ENCODE measurements at places on chromosomes 4 and X.

- no peak for DNase-seq
Measured at GRCh38 chr4:152992466-152992865, 56.3 kb downstream of the FHDC1 start.

- DNase-seq, result no peak
Measured at GRCh38 chr4:175988511-175988910, 77.1 kb upstream of the WDR17 start.

GRCh38 chr4:15339737-15340136, 88.1 kb upstream of the C1QTNF7 start:
- no peak for DNase-seq

GRCh38 chr4:137749466-137749865, 217.2 kb upstream of the PCDH18 start:
- DNase-seq, result no peak

DNA sequence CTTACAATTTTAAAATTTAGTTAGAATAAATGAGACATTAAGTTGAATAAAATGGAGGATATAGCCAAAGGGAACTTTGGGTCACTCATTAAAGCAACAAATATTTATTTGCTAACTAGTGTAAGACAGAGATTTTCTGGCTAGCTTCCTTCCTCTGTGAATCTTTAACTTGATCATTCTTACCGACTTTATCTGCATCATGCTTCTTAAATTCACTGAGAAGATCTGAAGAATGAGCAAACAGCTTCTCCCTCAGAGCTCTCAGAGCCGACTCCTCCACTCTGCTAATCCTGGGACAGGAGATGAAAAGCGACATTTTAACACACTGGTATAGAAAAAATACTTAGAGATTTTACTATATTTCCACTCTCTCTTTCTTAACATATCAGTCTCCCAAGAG, 35.1 kb downstream of the PPEF2 start:
- no peak for DNase-seq

DNA sequence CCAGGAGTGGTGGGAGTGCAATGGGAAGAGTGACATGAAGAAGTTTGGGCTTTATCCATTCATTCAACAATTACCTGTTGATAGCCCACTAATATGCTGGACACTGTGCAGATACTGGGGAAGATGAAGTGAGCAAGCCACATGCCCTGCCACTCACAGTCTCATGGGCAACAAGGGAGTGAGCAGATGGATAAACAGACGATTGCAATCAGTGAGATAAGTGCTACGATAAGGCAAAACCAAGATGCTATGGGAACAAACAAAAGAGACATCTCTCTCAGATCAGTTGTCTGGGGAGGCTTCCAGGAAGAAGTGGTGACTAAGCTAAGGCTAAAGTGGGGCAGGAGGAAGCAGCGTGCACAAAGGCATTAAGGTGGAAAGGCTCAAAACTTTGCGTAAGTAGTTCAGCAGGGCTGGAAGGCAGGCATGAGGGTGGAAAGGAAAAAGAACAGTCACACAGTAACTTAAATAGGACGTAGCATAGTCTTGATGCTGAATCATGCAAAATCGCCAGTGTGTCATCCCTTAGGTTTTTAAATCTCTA, 31.7 kb downstream of the GAB3 start:
- DNase-seq, result no peak

- DNase-seq, result no peak
Measured at GRCh38 chr4:5785806-5786680, 75.0 kb downstream of the EVC start.

DNA sequence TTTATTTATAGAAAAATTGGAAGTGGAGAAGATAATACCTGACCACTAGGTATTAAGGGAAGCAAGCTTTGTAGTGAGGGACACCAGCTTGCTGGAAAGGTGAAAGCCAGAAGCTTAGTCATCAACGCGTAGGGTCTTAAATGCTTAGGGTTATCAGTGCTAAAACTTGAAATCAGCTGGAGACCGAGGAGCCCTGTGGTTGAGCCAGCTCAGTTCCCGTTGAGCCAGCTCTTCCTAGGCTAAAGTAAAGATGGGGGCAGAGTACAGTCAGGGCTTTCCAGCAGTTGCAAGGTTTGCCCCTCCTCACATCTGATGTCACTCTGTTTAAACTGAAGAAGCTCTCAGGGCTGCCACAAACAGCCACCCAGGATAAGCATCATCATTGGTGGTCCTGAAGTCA, 240.7 kb downstream of the DCLK2 start:
- no peak for DNase-seq

DNA sequence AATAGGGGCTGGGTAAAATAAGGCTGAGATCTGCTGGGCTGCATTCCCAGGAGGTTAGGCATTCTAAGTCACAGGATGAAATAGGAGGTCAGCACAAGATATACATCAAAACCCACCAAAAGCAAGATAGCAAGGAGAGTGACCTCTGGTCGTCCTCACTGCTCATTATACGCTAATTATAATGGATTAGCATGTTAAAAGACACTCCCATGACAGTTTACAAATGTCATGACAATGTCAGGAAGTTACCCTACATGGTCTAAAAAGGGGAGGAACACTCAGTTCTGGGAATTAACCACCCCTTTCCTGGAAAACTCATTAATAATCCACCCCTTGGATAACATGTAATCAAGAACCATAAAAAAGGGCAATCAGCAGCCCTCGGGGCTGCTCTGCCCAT, 403.6 kb downstream of the KCNIP4 start:
- no peak for DNase-seq

GRCh38 chr4:14897217-14897616, 105.1 kb upstream of the CPEB2 start:
- no peak for DNase-seq

DNA sequence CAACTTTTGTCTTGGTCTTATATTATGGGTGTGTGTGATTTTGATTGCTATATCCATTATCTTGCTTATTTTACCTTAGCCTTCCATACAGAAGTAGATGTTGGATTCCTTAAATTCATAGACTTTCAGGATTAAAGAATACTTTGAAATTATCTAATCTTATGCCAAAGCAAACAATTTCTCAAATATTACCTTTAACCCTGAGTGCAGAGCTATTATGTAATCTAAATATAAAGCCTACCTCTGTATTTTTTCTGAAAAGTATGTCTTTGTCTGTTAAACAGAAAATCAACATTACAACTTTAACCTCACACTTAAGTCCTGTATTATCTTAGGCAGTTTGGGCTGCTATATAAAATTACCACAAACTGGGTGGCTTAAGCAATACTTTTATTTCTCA, 782.5 kb downstream of the STIM2 start:
- DNase-seq, result no peak

All from stimulated activated CD4-positive, alpha-beta T cell treated with anti-CD3 and anti-CD28 coated beads, Interleukin-1b, Interleukin-23, amount 100 ng/mL, for 24 hours (primary cell).